Prostate gland (tissue), 2 donors: ENCODE measurements at places on chromosomes 2 and 18. TPM values are rescaled to one million over a fixed set of nuclear protein-coding genes. Genes with fewer than 3 reads are reported as not detected.

GRCh38 chr2:527581-527980 is 149.6 kb downstream of the TMEM18 start:
- no peaks in the 10 kb centered on the region for H3K27me3 ChIP-seq
- H3K4me3 ChIP-seq: no peak overlapping the region
- DNase-seq: no peak
- H3K4me1 ChIP-seq: no peaks in the 10 kb centered on the region
- H3K27ac ChIP-seq: no peak overlapping the region

DNA sequence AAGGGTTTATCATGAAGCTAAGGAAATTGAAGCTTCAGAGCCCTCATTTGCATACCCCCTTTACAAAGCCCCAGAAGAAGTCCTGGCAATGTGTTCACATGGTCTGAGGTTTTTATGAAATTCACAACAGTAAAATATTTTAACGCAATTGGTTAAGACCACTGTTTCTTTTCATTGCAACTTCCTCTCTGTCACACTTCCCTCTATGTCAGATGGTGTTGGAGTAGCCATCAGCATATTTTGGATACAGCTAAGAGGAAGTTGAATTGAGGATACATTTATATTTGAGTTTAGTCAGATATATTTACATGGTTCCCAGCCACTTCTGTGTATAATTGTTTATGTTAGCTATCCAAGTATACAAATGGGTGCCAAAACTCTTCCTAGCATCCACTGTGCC is 170.0 kb downstream of the TXNL1 start:
- H3K27me3 ChIP-seq: no peaks in the 10 kb centered on the region
- no peak for DNase-seq
- no peaks in the 10 kb centered on the region for H3K4me1 ChIP-seq
- no peaks in the 10 kb centered on the region for H3K36me3 ChIP-seq
- no peak overlapping the region for H3K4me3 ChIP-seq
- H3K27ac ChIP-seq: no peak overlapping the region

Gene PAX8
- 3.8 TPM for total RNA-seq

- H3K27me3 ChIP-seq: peaks cover 5% of the 10 kb centered on the region
- H3K36me3 ChIP-seq: no peaks in the 10 kb centered on the region
- H3K4me1 ChIP-seq: peaks cover 16% of the 10 kb centered on the region
- H3K4me3 ChIP-seq: no peak overlapping the region
- H3K27ac ChIP-seq: peak overlapping the region; percentile 87
Measured at GRCh38 chr2:23524261-23524706, 139.3 kb downstream of the KLHL29 start.

DNA sequence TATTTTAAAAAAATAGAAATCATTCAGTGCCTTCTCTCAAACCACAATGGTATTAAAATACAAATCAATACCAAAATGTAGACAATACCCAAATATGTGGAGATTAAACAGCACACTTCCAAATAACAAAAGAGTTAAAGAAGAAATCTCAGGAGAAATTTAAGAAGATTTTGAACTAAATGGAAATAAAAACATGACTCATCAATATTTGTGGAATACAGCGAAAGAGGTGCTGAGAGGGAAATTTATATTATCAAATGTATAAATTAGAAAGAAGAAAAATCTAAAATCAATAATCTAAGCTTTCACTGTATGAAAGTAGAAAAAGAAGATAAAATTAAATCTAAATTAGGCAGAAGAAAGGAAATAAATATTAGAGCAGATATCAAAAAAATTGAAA is 233.1 kb downstream of the RPIA start:
- H3K36me3 ChIP-seq: no peaks in the 10 kb centered on the region
- no peak overlapping the region for H3K27ac ChIP-seq
- no peaks in the 10 kb centered on the region for H3K27me3 ChIP-seq
- no peaks in the 10 kb centered on the region for H3K4me1 ChIP-seq
- DNase-seq: no peak

DNA sequence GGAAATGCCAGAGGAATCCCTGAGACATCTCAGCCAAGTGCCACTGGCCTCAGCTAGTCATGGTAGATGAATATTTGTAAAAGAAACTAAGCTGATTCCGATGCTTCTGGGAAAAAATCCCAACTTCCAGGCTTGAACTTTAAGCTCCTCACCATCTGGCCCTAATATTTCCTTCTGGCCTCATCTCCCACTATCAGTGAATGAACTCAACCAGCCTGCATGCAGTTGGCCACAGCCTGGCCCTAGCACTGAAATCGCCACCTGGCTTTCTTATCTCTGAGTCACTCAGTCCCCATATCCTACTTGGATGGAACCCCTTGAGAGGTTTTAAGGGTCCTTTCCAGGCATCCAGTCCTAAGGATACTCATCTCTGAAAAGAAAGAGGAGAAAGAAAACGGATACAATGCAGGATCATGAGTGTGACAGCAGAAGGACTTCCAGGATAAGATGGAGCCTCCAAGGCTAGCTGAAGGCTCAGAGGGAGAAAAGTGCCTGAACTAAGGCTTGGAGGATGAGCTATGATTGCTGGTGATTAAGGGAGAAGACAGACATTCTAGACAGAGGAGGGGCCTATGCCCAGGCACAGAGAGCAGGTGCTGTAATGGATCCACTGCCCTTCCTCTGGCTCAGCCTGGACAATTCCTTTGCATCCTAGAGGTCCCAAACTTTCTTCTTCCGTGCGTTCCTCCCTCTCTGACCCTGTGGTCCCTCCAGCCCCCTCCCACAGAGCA is 141.5 kb upstream of the MYCN start:
- no peak overlapping the region for H3K27ac ChIP-seq
- no peaks in the 10 kb centered on the region for H3K27me3 ChIP-seq
- H3K36me3 ChIP-seq: no peaks in the 10 kb centered on the region
- no peaks in the 10 kb centered on the region for H3K4me1 ChIP-seq

- no peak overlapping the region for H3K4me3 ChIP-seq
- no peaks in the 10 kb centered on the region for H3K4me1 ChIP-seq
- no peaks in the 10 kb centered on the region for H3K36me3 ChIP-seq
Measured at GRCh38 chr18:7859122-7859521, 292.0 kb downstream of the PTPRM start.
